ENCODE measurements at places on chromosomes 6 and 20.

GRCh38 chr6:55566036-55566710, 12.8 kb downstream of the HMGCLL1 start:
- no peak for DNase-seq

GRCh38 chr6:163021054-163021453, 293.3 kb downstream of the PACRG start:
- no peak for DNase-seq

GRCh38 chr6:7841781-7842468, 68.7 kb downstream of the TXNDC5 start:
- no peak for DNase-seq

DNA sequence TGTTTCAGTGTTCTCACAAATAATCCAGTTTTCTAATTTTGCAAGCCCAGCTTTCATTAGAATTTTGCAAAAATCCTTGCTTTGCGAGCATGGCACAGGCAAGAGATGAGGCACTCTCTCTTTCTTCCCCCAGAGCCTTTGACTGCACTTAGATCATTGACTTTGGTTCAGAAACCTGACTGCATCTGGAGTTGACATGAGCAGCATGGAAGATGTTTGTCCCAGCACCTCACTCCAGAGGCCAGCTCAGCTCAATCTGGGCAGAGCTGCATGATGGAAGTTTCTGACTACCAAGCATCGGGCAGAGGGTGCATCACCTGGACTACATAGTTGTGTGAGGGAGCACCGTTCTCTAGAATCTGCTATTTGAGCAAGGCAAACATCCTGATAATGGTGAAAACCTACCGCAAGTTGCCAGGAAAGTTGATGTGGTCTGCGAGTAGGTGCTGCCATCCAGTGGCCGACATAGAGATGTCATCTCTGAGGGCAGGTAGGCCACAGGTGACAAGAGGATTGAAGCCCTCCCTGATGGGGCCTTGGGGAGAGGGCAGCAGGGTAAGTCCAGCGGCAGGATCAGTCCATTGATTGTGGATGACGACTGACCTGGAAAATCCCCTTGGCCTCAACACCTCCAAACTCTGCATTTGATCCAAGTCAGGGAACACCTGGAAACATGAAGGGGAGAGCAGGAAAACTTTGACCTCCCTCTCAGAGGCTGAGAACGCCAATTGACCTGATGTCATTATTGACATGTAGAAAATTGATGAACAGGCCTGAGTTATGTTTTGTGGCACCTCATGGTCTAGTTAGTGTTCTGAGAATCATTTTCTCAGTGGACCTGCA, 3.8 kb upstream of the LPA start:
- no peak for DNase-seq

- no peak for DNase-seq
Measured at GRCh38 chr6:13702809-13703302, 8.8 kb downstream of the RANBP9 start.

DNA sequence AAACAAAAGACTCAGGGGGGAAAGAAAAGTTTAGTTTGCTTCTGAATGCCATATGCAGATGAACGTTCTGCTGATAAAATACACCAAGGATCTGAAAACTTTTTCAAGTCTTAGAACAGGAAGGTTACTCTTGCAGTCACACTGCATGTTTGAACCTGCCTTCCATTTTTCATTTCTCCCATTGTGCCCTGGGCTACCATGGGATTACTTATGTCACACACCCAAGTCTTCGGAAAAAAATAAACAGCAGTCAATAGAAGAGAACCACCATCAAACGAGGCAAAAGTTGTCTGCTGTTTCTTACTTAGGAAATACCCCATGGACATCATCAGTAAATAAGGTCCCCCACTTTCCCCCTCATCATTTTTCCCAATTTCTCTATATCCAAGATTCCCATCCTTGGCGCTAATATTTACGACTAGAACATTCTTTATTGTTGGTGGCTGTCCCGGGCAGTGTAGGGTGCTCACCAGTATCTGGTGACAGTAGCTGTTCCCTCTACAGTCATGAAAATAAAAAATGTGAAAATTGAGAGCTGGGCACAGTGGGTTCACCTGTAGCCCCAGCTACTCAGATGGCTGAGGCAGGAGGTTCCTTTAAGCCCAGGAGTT, 202.5 kb downstream of the BCAS1 start:
- no peak for DNase-seq

- DNase-seq, result no peak
Measured at GRCh38 chr6:1176567-1176966, 135.3 kb upstream of the FOXQ1 start.

DNA sequence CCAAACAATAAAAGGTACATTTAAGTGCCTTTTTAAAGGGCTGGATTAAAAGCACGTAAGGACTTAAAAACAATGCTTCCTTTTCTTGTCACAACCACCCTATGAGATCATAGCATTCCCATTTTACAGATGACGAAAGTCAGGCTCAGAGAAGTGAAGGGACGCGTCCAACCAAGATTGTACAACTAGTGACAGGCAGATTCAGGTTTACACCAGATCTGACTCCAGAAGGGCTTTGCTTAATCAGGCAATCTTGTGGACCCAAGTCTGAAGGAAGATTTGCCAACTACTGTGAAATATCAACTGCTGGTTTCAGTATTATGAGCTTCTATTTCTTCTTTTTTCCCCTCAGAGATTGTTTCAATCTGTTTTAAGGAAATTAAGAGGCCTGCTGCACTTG, 877 bp downstream of the ENPP4 start:
- DNase-seq, result no peak

DNA sequence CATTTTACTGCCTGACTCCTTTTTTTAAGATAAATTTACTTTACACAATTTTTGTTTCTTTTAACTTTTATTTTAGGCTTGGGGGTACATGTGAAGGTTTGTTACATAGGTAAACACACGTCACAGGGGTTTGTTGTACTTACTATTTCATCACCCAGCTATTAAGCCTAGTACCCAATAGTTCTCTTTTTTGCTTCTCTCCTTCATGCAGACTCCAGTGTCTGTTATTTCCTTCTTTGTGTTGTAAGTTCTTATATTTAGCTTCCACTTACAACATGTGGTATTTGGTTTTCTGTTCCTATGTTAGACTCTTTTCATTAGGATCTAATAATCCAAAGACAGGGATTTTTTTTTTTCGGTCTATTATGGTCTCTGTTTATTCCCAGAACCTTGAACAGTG, 83.5 kb upstream of the CCN6 start:
- no peak for DNase-seq
